ENCODE measurements at places on chromosomes 3 and 15. TPM values are rescaled to one million over a fixed set of nuclear protein-coding genes. Genes with fewer than 3 reads are reported as not detected.

Gene C3orf20
- not detected for total RNA-seq

Gene STAB1
- total RNA-seq: 837 TPM

Gene CLRN1
- total RNA-seq: not detected

Gene SLC2A2
- total RNA-seq: not detected

Gene GUCA1C
- total RNA-seq: not detected

Gene GREM1
- 0.42 TPM for total RNA-seq

- no peaks in the 10 kb centered on the region for H3K36me3 ChIP-seq
- H3K27ac ChIP-seq: no peak overlapping the region
- no peaks in the 10 kb centered on the region for H3K27me3 ChIP-seq
- no peak for DNase-seq
- peaks cover 3% of the 10 kb centered on the region for H3K4me1 ChIP-seq
Measured at GRCh38 chr3:25338158-25338725, 89.8 kb upstream of the RARB start.

DNA sequence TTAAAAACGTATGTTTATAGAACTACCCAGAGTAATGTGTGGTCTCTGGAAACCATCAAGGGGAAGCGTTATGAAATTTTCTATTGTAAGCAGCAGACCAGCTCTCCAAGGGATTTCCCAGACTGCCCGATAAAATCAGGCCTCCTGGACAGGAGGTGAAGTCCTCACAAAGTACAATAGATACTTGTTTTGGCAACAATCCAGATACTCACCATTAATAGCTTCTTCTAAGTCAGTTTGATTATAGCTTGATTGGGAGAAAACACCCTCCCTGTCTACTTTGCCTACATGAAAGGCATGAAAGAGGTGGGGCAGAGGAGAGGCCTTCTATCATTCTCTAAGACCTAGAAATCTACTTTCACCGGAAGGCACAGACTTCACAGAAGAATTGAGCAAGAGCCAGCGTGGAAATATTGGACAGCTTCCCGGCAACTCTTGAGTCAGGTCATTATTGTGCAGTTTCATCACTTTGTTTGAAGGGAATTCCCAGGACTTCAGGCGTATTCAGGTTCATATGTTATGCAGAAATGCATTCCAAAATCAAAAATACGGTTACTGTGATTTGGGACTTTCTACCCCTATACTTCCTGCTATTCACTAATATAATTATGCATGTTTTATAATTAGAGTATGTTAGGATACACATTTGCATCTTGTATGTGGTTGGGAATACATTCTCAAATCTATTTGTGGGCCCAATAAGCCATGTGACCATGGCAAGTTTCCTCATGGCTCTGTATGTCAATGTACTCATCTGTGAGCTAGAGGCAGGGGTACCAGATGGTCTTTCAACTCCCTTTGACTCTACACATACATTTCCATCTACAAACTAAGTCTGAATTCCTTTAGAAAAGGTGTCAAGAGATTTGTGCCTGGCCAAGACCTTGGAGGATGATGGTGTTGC is 103.5 kb downstream of the CD47 start:
- DNase-seq: peak; percentile 79
- H3K27ac ChIP-seq: peak overlapping the region; percentile 62
- peaks cover 34% of the 10 kb centered on the region for H3K4me1 ChIP-seq
- H3K27me3 ChIP-seq: no peaks in the 10 kb centered on the region
- no peaks in the 10 kb centered on the region for H3K36me3 ChIP-seq
- no peak overlapping the region for H3K4me3 ChIP-seq

DNA sequence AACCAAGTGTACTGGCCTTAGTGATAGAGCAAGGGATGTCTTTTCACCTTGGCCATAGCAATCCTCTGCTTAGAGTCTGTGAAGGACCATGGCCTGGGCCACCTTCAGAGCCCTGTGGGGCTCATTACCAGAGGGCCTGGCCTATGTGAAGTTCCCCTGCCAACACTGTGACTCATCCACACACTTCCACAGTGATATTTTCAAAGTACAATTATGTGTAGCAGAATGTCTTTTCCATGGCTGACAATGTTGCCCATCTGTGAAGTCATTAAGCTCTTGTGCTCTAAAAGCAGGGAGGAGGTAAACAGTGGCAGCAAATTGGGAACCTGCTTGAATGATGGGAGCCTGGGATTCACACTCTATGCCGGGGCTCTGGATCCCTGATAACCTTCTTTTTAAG is 12.2 kb upstream of the CACNA1D start:
- H3K27me3 ChIP-seq: no peaks in the 10 kb centered on the region
- H3K4me1 ChIP-seq: no peaks in the 10 kb centered on the region
- DNase-seq: no peak
- no peak overlapping the region for H3K27ac ChIP-seq
- no peak overlapping the region for H3K4me3 ChIP-seq
- no peaks in the 10 kb centered on the region for H3K36me3 ChIP-seq

DNA sequence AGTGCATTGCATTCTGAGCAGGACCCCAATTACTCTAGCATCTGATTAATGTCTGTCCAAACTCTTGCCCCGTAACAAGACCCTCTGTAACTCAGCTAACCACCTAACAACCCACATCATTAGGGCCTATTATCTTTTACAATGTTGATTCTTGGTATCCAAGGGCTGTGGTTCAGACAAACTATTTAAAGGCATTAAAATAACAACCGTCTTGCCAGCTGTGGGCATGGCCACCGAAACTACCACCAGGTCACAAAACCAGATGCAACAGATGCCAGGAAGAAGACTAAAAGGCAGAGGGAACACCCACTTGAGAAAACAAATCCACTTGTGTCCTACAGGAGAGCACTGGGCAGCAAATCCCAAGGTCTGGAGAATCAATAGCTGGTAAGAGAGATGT is 262.9 kb downstream of the ERC2 start:
- no peaks in the 10 kb centered on the region for H3K36me3 ChIP-seq
- no peaks in the 10 kb centered on the region for H3K27me3 ChIP-seq
- DNase-seq: no peak
- no peaks in the 10 kb centered on the region for H3K4me1 ChIP-seq

DNA sequence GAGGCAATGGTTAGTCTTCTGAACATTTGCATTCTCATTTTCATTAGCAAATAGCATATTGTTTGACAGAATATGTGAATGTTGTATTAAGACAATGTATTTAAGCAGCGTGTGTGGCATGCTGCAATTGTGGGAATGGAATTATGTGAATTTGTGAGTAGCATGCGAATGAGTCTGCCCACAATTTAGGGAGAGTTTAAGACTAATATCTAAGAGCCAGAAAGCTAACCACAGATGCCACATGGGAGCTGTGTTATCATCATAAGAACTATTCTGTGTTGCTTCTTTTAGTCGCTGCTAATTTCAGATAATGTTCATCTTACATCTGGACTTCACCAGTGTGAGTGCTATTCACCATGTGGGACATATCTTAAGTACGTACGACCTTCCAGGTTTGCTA is 494.5 kb downstream of the RBMS3 start:
- H3K27me3 ChIP-seq: no peaks in the 10 kb centered on the region
- H3K4me3 ChIP-seq: no peak overlapping the region
- DNase-seq: no peak
- H3K4me1 ChIP-seq: no peaks in the 10 kb centered on the region
- no peaks in the 10 kb centered on the region for H3K36me3 ChIP-seq

DNA sequence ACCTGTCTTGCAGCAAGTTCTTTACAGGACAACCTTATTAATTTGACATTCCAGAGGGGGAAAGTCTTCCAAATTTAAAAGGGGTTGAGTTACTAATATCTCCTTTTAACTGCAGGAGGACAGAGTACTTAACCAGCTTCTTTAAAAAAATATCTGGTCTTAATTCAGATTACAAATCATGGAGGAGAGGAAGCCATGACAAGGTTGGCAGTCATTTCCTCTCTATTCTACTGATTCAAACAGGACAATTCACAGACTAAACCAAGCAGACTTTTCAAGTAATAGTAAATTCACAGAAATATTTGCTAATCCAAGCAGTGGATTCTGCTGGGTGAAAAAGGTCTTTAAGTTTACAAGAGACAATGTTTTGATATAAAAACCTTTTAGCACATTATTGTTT is 185.3 kb downstream of the CFAP20DC start:
- H3K4me3 ChIP-seq: no peak overlapping the region
- no peak for DNase-seq
- no peaks in the 10 kb centered on the region for H3K27me3 ChIP-seq
- no peak overlapping the region for H3K27ac ChIP-seq

DNA sequence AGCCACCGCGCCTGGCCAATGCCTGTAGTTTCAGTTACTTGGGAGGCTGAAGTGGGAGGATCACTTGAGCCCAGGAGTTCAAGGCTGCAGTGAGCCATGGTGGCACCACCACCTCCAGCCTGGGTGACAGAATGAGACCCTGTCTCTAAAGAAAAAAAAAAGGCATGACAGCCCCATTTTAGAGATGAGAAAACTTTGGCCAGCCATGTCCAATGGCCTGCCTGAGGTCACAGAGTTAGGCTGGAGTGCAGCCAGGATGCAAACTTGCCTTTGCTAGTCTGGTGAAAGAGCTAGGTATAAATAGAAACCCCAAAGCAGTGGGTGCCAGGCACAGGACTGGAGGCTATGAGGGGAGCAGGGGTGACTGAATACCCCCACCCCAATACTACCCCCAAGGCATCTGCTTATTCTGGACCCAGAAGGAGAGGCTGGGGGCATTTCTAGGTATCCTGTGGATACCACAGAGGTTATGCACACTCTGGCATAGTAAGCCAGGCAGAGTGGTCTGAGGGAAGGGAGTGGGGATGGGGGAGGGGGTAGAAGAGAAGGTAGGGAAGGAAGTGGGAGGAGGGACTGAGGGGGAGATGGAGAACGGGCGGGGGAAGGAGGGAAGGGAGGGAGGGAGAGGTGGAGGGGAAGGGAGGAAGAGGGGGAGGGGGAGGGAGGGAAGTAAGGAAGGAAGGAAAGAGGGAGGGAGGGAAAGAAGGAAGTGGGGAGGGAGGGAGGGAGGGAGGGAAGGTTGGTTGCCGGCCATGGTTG is 16.2 kb upstream of the C15orf39 start:
- peaks cover 7% of the 10 kb centered on the region for H3K4me1 ChIP-seq
- H3K36me3 ChIP-seq: no peaks in the 10 kb centered on the region
- DNase-seq: no peak
- H3K27me3 ChIP-seq: no peaks in the 10 kb centered on the region
- H3K27ac ChIP-seq: no peak overlapping the region
- no peak overlapping the region for H3K4me3 ChIP-seq

DNA sequence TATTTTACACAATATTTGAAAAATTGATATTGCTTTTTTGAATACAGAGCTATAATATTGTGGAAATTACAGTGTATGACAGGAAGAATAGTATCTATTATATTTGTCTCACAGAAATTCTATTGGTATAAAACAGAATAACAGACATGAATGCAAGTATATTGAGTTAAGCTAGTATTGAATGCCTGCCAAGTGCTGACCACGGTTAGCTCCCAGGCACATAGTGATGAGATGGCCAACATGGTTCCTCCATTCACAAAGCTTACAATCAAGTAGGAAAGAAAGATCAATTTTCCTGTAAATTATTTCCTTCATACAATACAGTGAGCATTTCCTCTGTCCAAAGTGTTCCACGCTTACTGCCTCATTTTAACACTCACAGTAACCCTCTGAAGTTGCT is 67.6 kb downstream of the TP63 start:
- no peaks in the 10 kb centered on the region for H3K36me3 ChIP-seq
- no peaks in the 10 kb centered on the region for H3K27me3 ChIP-seq
- H3K27ac ChIP-seq: no peak overlapping the region

DNA sequence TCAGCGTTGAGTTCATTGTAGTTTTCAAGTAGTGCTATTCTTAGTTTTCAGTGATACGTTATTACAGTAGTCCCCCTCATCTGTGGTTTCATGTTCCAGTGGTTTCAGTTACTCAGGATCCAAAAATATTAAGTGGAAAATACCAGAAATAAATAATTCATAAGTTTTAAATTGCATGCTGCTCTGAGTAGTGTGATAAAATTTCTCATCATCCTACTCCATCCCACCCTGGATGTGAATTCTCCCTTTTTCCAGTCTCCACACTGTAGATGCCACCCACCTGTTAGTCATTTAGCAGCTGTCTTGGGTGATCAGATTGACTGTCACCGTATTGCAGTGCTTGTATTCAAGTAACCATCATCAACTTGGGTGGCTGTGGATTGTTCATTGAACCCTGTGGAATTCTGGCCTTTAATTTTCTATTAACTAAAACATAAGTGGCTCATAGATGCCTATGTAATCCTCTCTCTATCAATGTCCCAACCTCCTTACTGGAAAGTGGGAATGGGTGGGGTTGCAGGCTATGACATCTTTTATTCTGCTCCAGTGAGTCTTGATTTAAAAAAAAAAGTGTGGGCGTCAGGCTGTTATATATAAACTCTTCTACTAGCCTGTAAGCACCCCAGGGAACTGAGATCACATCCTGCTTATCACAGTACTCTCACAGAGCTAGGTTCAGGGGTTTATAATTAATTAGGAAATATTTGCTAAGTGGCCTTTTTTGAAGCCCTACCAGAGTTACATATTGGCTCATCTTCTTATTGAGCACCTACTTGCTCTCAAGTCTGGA is 97.5 kb downstream of the CFAP20DC start:
- no peaks in the 10 kb centered on the region for H3K36me3 ChIP-seq
- H3K4me3 ChIP-seq: no peak overlapping the region
- no peaks in the 10 kb centered on the region for H3K4me1 ChIP-seq

DNA sequence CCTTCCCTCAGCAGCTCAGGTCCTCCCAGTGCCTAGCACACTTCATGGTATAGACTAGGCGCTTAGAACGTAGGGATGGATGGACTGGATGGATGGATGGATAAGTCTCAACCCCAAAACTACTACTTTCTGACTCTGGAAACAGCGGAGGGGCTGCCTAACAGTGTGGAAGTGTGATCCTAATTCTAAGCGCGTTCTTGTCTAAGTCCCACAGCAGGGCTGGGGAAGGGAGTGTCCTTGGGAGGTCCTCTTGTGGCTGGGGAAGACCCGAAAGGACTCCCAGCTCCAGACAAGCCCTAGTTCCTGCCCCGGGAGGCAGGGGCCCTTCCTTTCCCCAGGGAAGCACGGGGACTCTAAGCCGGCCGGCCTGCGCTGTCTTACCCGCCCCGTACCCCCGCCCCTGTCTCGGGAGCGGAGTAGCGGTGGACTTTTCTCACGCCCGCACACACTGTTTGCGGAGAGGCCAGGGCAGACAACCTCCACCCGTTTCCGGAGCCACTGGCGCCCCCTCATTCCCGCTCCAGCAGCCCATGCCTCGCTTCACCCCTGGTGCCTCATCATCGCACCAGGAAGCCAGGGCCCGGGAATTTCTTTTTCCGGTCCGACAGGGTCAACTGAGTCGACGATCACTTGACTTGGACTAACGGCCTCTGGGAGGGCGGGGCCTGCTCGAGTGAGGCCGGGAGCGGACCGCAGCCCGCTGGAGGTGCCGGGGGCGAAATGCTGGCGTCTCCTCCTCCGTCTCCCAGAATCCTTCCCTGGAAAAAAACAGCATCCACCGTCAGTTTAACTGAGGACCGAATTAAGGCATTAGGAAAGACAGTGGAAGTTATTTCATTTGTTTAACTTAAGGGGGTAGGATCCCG is 133.3 kb downstream of the TBC1D2B start:
- peak; percentile 78 for DNase-seq
- no peaks in the 10 kb centered on the region for H3K27me3 ChIP-seq
- peak overlapping the region; percentile 75 for H3K4me3 ChIP-seq
- no peaks in the 10 kb centered on the region for H3K4me1 ChIP-seq
- H3K27ac ChIP-seq: peak overlapping the region; percentile 71
